ENCODE measurements at places on chromosomes 12 and 14. TPM values are rescaled to one million over a fixed set of nuclear protein-coding genes. Genes with fewer than 3 reads are reported as not detected.

EGLN3 gene
- total RNA-seq = 7.5 TPM

ST8SIA1 gene
- total RNA-seq = 0.64 TPM

BAZ1A gene
- total RNA-seq = 80.4 TPM

KLRK1 gene
- total RNA-seq = not detected

REM2 gene
- total RNA-seq = 0.14 TPM

SMCO2 gene
- total RNA-seq = 4.1 TPM

EML1 gene
- total RNA-seq = 5.5 TPM

MIPOL1 gene
- total RNA-seq = 9.9 TPM

IAPP gene
- not detected for total RNA-seq

NKX2-1 gene
- total RNA-seq = not detected

OTUB2 gene
- total RNA-seq = 2.7 TPM

GALNT16 gene
- total RNA-seq = not detected

EPS8 gene
- 16.1 TPM for total RNA-seq

TOMM20L gene
- not detected for total RNA-seq

PTGES3 gene
- total RNA-seq = 96.0 TPM

ACSM4 gene
- total RNA-seq = not detected

SRRM4 gene
- total RNA-seq = not detected

RNASE3 gene
- not detected for total RNA-seq

CRIP2 gene
- total RNA-seq = 21.8 TPM

PRH2 gene
- total RNA-seq = not detected

TSPAN9 gene
- 5.1 TPM for total RNA-seq

GALNT9 gene
- not detected for total RNA-seq

GPRC5D gene
- not detected for total RNA-seq

ART4 gene
- not detected for total RNA-seq

CCDC38 gene
- not detected for total RNA-seq

SPIC gene
- not detected for total RNA-seq

NPFF gene
- total RNA-seq = not detected

KRT72 gene
- not detected for total RNA-seq

RTL1 gene
- not detected for total RNA-seq

SLC5A8 gene
- total RNA-seq = not detected

TAS2R7 gene
- not detected for total RNA-seq

ZNF641 gene
- 14.4 TPM for total RNA-seq

RECQL gene
- 37.9 TPM for total RNA-seq

ANKRD33 gene
- not detected for total RNA-seq

A2M gene
- not detected for total RNA-seq

SERPINA9 gene
- total RNA-seq = not detected

HOXC12 gene
- total RNA-seq = not detected

TIGAR gene
- total RNA-seq = 19.1 TPM

EIF2S1 gene
- total RNA-seq = 349 TPM

DIO3 gene
- total RNA-seq = not detected

CDCA3 gene
- total RNA-seq = 0.68 TPM

DAO gene
- not detected for total RNA-seq

CAMKK2 gene
- total RNA-seq = 11.6 TPM

Measured in nasal cavity respiratory epithelium epithelial cell of viscerocranial mucosa (primary cell).